ENCODE measurements at places on chromosomes 11 and 22.

DNA sequence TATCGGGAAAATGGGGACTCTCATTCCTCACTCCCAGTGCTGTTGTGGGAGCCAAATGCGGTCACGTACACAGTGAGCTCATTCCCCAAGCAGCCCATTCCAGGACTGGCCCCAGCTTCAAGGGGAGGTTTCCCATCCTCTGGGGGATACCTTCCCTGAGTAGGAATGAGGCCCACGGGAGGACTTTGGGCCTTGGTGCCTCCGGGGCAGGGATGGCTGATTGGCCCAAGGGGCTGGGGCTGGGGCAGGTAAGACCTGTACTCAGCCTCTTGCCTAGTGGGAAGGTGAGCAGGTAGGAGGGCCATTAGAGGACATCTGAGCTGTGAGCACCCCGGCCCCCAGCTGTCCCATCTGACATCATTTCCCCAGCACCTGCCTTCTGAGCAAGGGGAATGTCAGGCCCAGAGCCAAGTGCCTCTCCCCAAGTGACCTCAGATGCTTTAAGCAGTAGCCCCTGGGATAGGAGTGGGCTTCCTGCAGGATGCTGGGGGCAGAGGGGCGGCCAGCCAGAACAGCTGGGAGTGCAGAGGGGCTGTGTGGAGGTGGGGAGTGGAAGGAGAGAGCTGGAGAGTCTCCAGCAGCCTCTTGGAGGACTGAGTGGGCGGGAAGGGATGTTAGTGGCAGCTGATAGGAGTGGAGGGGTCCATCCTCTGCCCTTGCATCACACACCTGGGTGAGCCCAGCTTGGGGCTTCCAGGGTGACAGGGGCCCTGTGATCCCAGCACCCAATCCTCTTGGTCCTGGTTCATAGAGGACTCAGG, 58.4 kb downstream of the CD82 start:
- DNase-seq: no peak

DNA sequence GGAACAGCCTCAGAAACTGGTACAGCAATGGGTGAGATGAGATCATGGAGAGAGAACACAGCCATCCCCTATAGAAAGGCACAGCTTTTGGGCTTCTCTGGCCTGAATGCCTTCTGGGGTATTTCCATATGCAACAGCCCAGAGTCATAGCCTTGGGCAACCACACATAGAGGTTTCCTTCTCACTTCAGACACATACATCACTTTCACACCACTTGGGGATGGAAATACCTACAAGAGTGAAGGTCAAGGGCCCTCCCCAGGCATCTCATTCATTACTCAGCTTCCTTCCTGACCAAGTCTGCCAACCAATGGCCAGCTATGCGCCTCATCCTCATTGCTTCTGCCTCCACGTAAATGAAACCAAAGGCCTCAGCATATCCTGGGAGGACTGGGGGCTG, 17.7 kb upstream of the OLFML1 start:
- no peak for DNase-seq

GRCh38 chr11:130879836-130880235, 36.4 kb downstream of the SNX19 start:
- no peak for DNase-seq

DNA sequence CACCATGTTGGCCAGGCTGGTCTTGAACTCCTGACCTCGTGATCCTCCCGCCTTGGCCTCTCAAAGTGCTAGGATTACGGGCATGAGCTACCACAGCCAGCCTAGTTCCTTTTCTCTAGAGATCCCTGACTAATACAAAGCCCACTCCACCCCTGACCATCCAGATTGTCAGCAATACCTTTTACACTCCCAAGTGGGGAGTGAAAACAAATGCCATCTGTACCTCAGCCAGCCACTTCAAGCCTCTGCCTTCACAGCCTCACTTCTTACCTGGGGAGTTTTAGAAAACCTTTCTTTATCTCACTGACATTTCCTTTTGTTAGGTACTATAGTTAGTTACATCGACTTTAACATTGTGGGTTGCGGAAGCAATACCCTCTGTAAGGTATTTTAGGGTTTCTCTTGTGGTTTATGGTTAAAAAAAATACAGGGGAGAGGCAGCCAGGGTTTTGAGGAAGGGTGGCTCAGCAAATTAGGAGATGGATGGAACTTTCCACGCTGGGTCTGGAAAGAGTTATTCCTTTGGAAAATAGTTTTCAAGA, 8.9 kb downstream of the TOM1 start:
- DNase-seq: no peak

GRCh38 chr11:75135021-75135650, 15.8 kb upstream of the SLCO2B1 start:
- DNase-seq: no peak

GRCh38 chr22:50600538-50600937, at the start of gene MAPK8IP2:
Gene MAPK8IP2, plus strand, starts transcription at chr22:50600793. Its CDS starts 26 bp downstream, at chr22:50600819.
- DNase-seq: no peak

DNA sequence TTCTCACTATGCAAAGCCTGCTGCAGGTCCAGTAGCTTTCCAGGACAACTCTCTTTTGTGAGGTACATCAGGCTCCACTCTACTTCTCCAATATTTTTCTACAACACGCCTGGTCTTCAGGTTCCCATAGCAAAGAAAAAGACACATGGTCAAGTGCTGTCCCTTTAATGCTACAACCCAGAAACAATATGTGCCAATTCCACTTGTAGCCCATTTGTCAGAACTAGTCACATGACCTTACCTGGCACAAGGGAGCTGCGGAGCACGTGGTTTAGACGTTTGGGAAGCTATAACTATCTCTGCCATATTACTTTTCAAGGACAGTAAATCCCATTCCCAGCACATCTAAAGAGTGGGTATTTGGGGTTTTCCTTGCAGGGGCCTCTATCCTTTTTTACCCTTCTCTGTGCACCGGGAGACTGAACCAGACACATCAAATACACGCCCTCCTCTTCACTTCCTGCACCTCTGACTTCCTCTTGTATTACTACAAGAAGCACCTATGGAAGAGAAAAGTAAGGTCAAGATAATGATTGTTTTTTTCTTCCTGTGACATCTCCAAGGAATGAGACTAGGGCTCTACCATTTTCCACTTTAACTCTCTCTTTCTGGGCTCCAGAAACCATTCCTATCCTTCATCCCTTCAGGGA, 237.6 kb downstream of the ETS1 start:
- no peak for DNase-seq

GRCh38 chr11:22432291-22433093, 94.3 kb downstream of the SLC17A6 start:
- DNase-seq: no peak

DNA sequence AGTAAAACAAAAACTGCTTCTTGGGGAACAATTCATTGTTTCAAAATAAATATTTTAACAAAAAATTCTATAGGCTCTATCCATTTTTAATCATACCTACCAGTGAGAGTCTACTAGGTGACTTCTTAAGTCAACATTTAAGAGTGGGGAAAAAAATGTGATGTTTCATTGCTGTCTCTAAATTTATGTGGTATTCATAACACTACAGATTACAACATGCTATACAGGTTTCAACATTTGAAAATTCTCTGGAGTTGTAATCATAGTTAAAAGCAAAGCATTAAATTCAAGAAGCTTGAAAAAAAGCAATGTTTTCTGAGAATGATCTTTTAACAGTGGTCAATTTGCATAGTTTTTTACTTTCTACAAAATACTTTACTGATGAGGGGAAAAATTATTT, 18.3 kb downstream of the SBF2 start:
- DNase-seq: no peak

GRCh38 chr22:30602049-30602448, 4.9 kb upstream of the TCN2 start:
- DNase-seq: no peak

GRCh38 chr11:76369406-76369805, 11.5 kb downstream of the THAP12 start:
- no peak for DNase-seq

- DNase-seq: no peak
Measured at GRCh38 chr11:118217575-118217974, 7.2 kb downstream of the JAML start.

DNA sequence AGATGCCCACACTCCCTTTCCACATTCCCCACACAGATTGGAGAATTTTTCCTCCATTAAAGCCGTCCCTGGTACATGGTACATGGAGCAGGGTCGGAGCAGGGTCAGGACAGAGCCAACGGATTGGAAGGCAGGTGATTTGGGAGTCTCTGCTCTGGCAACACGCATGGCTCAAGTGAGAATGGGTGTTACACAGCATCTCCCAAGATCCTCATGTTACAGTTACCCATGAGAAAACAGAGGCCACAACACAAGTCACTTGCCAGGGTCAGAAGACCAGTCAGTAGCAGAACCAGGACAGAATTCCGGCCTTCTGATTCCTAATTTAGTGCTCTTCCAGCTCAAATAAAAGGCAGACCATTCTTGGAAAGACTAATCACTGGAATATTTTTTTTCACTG, 7.7 kb upstream of the F2 start:
- DNase-seq: no peak

DNA sequence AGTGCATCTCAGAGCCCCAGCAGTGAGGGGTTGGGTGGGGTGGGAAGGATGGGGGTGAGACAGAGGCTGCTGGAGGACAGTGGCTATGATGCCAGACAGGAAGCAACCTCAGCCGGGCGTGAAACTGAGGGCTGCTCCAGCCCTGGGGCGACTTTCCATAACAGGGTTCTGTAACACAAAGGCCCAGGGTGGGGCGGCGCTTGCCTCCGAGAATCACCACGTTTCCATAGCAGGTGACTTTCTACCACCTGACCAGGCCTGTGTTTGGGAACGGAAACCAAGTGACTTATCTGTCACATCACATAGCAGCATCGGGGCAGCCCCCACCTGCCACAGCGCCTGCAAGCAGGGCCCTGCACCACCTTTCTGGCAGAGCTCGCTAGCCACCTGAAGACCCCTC, 85.8 kb downstream of the TRMU start:
- no peak for DNase-seq

DNA sequence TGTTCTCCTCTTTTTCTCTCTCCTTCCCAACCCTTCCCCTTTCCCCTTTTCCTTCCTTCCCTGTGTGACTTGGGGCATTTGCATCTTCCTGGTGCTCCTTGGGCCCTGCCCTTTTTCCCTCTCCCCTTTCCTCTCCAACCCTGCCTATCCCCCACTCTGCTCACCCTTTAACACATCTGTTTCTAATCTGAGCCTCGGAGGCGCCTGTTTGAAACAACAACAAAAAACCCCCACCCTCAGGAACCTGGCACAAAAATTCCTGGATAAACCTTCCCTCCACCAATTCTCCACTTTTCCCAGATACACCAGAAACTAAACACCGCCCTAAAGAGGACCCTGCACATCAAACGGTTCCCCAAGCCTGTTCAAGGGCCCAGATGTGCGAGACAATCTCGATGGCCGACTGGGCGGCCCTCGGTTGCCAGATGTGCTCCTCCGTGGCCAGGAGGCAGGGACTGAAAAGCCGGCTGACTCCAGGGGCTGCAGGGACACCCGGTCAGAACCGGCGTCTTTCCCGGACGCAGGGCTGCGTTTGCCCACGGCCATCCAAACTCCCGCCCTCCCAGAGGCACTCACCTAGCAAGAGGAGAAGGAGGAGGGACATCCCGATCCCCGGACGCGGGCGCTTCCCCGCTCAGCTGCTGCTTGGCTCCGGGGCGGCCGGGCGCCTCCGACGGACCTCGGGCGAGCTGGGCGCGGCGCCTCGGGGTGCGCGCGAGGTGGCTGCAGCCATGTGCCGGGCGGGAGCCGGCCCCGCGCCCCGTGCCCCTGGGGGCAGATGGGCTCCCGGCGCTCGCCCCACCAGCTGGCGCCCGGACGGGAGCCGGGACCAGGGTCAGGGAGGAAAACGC, 486 bp downstream of the CLMP start:
- DNase-seq: no peak

GRCh38 chr11:93481696-93482095, 61.5 kb downstream of the SMCO4 start:
- DNase-seq: no peak

- no peak for DNase-seq
Measured at GRCh38 chr11:113311536-113311935, 2.8 kb upstream of the TTC12 start.

- DNase-seq: no peak
Measured at GRCh38 chr11:12693479-12694182, 19.4 kb downstream of the TEAD1 start.

DNA sequence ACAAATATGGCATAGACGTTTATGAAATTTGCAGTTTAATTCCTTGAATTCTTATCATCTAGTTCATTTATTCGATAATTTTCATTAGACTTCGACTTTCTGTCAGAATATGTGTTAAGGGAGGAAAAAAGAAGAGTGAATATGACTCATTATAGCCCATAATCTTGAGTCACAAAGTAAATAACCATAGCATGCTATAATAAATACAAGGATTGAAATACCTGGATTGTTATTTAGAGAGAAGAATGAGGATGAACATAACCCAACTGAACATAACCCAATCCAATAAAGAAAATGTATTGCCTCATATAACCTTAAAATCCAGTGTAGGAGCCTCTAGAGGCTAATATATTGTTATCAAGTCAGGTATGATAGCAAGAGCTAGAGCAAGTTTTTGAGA, 1858.3 kb upstream of the RAG2 start:
- no peak for DNase-seq

DNA sequence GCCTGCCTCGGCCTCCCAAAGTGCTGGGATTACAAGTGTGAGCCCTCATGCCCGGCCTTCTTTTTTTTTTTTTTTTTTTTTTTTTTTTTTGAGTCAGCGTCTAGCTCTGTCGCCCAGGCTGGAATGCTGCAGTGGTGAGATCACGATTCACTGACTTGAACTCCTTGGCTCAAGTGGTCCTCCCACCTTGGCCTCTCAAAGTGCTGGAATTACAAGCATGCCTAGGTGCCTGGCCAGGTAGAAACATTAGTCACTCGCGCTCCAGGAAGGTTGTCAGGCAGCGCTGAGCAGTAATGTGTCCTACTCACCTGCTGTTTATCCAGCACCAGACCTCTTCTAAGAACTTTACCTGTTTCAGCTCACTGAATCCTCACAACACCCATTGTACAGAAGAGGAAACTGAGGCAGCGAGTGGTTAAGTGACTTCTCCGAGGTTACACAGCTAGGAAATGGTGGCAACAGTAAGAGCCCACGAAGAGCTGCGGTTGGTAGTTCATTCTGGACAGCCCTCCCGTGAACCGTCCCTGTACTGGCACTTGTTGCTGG, 496 bp upstream of the CST6 start:
- DNase-seq: no peak

GRCh38 chr11:119828006-119828405, 99.0 kb upstream of the NECTIN1 start:
- no peak for DNase-seq

GRCh38 chr11:45810431-45811108, 5.6 kb downstream of the SLC35C1 start:
- DNase-seq: no peak

GRCh38 chr11:66220566-66220935, 47.9 kb upstream of the RAB1B start:
- no peak for DNase-seq

- no peak for DNase-seq
Measured at GRCh38 chr11:7254731-7255291, 3.1 kb downstream of the SYT9 start.

DNA sequence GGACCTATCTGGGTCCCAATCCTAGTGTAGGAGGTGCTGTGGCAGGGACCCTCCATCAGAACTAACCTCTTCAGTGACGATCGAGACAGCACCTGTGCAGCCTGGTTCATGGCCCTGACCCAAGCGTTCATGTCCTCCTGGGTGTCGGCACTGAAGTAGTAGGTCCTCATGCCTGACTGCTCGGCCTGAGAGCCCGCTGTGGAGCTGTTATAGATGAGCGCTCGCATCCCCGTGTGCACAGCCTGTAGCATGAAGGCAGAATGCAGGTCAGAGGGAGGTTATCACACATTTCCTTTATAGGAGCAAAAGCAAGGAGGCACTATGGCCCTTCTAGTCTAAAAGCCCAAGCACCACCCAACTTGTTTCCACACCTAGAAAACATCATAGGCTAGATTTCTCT, 103.0 kb downstream of the C11orf58 start:
- no peak for DNase-seq

- DNase-seq: no peak
Measured at GRCh38 chr11:45133878-45134277, 12.6 kb upstream of the PRDM11 start.

Measured in activated CD8-positive, alpha-beta memory T cell treated with anti-CD3 and anti-CD28 coated beads for 1 hour (primary cell).